ENCODE measurements at places on chromosomes 7 and 10. TPM values are rescaled to one million over a fixed set of nuclear protein-coding genes. Genes with fewer than 3 reads are reported as not detected.
A peak's percentile ranks its signal among the peaks of the same experiment; 100 is the strongest.

DNA sequence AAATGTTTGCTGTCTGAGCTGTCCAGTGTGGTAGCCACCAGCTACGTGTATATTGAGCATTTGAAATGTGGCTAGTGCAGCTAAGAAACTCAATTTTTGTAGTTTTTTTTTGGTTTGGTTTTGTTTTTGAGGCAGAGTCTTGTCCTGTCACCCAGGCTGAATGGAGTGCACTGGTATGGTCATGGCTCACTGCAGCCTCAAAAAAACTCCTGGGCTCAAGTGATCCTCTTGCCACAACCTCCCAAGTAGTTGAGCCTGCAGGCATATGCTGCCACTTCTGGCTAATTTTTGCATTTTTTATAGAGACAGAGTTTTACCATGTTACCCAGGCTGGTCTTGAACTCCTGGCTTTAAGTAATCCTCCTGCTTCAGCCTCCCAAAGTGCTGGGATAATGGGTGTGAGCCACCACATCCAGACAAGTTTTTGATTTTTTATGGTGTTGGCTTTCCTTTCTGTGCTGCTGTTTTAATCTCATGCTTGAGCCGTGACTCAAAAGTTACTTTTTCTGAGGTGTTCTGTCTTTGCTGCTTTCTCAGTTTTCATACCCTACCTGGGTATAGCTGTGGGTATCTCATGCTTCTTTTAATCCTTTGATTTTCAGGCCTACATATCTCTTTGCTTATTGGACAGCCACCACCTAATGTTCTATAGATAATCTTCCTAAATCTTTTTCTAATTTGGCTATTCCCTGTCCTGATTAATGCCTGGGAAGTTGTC lies 16.0 kb downstream of the WAC start:
- no peak for DNase-seq

SUN3 gene
- not detected for total RNA-seq

TAS2R41 gene
- not detected for total RNA-seq

SAP25 gene
- total RNA-seq: 1.5 TPM

POLR1F gene
- total RNA-seq: 9.1 TPM

DNA sequence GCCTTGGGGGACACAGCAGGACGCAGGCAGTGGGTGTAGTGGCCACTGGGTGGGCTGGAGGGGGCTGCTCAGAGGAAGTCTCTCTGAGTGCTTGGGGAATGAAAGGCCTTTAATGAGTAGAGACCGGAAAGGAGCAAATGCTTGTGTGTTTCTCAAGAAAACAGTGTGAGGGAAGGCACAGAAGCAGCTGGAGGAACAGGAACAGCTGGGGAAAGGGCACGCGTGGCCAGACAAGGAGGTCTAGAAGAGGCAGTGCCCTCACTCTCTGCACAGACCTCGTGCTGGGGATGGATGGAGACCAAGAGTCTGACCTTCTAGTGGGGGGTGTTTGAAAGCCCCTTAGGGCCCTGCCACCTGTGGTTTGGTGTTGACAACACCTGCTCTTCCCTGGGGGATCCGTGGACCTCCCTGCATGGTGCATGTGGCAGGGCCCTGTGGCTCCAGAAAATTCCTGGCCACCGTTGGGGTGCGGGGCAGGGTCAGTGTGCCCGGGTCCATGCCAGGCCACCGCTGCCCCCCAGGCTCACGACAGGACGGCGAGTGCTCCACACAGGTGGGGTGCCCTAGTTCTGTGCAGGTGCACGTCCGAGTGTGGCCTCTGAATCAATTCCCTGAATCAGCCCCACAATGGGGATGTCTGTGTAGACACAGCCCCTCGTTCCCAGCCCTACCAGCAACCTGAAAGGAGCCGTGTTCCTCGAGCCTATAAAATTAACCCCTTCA lies 25.9 kb upstream of the FAM20C start:
- no peak for DNase-seq

CYP2E1 gene
- total RNA-seq: 4.1 TPM

- DNase-seq: no peak
Measured at GRCh38 chr7:129134356-129134987, 10.0 kb upstream of the TSPAN33 start.

GRCh38 chr7:150788474-150789269 lies 11.5 kb downstream of the TMEM176B start:
- no peak for DNase-seq

GRCh38 chr7:148733496-148733895 lies 34.8 kb downstream of the CUL1 start:
- no peak for DNase-seq

- DNase-seq: no peak
Measured at GRCh38 chr7:50495746-50496145, 45.6 kb upstream of the FIGNL1 start.

GRCh38 chr10:98403812-98404504 lies 11.0 kb downstream of the PYROXD2 start:
- DNase-seq: no peak

GRCh38 chr7:66142996-66143395 lies 28.3 kb downstream of the CRCP start:
- no peak for DNase-seq

PTF1A gene
- total RNA-seq: not detected

GRCh38 chr10:88800152-88801125 lies 2.1 kb upstream of the LIPM start:
- peak; percentile 3 for DNase-seq

NODAL gene
- 0.25 TPM for total RNA-seq

DNA sequence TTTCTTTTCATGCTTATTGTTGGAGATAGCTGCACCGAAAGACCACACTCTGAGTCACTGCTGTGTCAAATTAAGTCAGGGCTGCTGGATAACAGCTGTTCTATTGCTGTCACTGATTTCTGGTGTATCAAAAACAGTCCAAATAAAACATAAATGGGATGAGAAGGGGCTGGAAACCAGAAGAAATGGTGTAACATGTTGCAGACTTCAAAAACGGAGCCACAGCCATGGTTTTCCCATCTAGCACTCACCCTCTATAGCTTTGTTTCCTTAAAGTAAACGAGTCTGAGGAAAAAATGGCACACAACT lies 103.3 kb upstream of the DIP2C start:
- peak; percentile 54 for DNase-seq
